Activated T-cell treated with anti-CD3 and anti-CD28 coated beads, Interleukin-2, amount 50 U/mL, for 72 hours (primary cell): ENCODE measurements at places on chromosomes 12 and 14. TPM values are rescaled to one million over a fixed set of nuclear protein-coding genes. Genes with fewer than 3 reads are reported as not detected.

GRCh38 chr14:23572524-23572828, 4.9 kb upstream of the AP1G2 start:
- H3K27me3 ChIP-seq: peaks cover 32% of the 10 kb centered on the region
- H3K4me3 ChIP-seq: no peak overlapping the region
- H3K27ac ChIP-seq: no peak overlapping the region
- no peak for DNase-seq

GRCh38 chr12:103515341-103515740, 19.6 kb upstream of the C12orf42 start:
- H3K36me3 ChIP-seq: peaks cover 8% of the 10 kb centered on the region
- no peak overlapping the region for H3K4me3 ChIP-seq
- DNase-seq: no peak
- H3K27ac ChIP-seq: no peak overlapping the region

DNA sequence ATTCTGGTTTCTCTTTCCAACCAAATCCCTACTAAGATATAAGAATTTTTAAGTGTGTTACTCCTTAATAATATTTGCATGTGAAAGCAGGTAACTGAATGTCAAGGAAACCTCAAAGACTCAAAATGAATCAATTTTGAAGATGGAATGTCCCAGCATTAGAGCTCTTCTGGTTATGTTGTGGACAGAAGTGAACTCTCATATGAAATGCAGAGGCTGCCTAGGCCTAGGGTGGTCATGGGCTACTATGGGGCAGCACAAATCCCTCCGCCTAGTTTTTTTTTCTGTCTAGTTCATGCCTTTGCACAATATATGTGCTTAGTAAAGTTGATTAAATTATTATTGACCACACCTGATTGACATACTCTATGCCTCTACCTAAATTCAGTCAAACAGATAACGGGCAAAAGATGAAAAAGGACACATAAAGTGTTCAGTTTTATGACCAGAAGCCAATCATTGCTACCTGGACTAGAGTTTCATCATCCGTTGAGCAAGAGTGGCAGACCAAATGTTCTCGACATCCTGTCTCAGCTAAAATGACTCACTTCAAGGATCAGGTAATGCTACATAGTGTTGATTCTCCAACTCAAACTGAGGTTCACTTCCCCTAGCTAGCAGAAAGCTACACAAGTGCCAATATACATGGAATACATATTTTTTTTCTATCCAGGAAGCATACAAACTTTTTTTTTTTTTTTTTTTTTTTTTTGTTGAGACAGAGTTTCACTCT, 1211.4 kb downstream of the VRK1 start:
- H3K36me3 ChIP-seq: peaks cover 13% of the 10 kb centered on the region
- H3K27ac ChIP-seq: peak overlapping the region; percentile 25
- peak overlapping the region; percentile 51 for H3K4me3 ChIP-seq
- no peaks in the 10 kb centered on the region for H3K27me3 ChIP-seq

- H3K4me3 ChIP-seq: peak overlapping the region; percentile 40
- H3K27me3 ChIP-seq: no peaks in the 10 kb centered on the region
- DNase-seq: peak; percentile 8
- peak overlapping the region; percentile 81 for H3K27ac ChIP-seq
- H3K36me3 ChIP-seq: no peaks in the 10 kb centered on the region
Measured at GRCh38 chr14:63940387-63940786, 87.6 kb downstream of the SYNE2 start.

GRCh38 chr14:50756300-50756699, 74.7 kb downstream of the NIN start:
- no peak overlapping the region for H3K27ac ChIP-seq
- peaks cover 17% of the 10 kb centered on the region for H3K4me1 ChIP-seq
- H3K36me3 ChIP-seq: peaks cover 19% of the 10 kb centered on the region
- H3K27me3 ChIP-seq: no peaks in the 10 kb centered on the region
- no peak overlapping the region for H3K4me3 ChIP-seq

DNA sequence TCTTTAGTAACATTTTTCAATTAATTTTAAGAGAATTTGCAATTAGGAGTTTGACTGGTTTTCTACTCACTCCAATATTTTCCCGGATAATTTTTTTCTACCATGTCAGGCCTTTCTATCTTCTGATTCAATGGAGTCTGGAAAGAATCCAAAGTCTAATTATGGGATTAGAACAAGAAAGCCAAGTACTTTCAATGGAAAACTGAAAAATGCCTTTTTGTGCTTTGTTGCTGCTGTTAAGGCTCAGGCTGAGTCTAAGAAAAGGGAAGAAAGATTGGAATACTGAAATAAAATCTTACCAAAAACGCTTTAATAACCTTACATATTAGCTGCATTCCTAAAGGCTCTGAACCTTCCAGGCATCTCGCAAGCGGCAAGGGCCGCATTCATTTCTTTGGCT, 24.4 kb upstream of the DHRS4 start:
- H3K36me3 ChIP-seq: no peaks in the 10 kb centered on the region
- no peak for DNase-seq
- H3K27ac ChIP-seq: no peak overlapping the region
- H3K27me3 ChIP-seq: peaks cover 6% of the 10 kb centered on the region
- no peaks in the 10 kb centered on the region for H3K4me1 ChIP-seq
- H3K4me3 ChIP-seq: no peak overlapping the region

The RAB35 gene
- 66.2 TPM for total RNA-seq
